ENCODE measurements at places on chromosomes 1 and 21. TPM values are rescaled to one million over a fixed set of nuclear protein-coding genes. Genes with fewer than 3 reads are reported as not detected.

DNA sequence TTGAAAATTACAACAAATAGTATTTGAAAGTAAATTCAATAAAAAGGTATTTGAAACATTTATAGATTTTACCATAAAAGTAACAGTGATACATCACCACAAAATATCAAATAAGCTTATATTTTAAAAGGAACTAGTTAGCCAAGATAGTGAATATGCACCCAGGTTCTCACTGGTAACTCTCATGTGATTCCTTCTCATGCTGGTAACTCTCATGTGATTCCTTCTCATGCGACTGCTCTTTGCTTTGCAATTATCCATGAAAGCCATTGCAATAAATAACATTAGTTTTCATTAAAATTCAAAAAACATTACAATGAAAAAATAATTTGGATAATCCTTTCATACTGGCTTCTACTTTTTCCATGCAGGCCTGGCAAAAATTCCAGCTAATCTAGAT, 75.4 kb downstream of the AHCTF1 start:
- no peak overlapping the region for H3K27ac ChIP-seq
- no peaks in the 10 kb centered on the region for H3K27me3 ChIP-seq
- peaks cover 52% of the 10 kb centered on the region for H3K36me3 ChIP-seq
- no peak for DNase-seq
- no peak overlapping the region for H3K4me3 ChIP-seq

DNA sequence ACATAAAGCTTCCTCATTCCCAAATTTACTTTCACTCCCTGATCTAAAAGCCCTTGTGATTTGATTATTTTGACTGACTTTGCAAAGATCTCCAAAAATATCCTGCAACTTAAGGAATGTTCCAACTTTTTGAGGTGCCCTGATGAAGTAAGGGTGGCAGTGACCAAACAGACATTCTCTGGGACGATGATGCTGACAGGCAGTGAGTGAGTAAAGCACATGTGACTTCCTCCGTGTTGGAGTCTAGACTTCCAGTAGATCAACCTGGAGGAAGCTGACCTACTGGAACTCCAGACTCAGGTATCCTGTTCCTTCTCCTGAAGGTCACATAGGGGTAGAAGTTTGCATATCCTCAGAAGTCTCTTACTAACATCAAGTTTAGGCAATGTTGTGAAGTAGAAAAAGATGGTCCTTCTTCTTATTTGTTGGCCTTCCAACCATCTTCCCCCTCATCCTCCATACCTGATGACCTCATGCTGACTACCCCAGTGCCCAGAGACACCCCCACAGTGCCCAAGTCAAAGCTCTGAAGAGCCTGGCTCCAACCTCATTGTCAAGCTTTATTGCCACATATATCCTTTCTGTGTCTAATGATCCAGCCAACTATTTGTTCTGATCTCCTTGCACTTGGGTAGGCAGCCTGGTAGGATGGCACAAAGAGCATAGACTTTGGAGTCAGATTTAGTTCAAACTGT, 16.0 kb downstream of the TNFSF4 start:
- H3K4me3 ChIP-seq: no peak overlapping the region
- peaks cover 8% of the 10 kb centered on the region for H3K4me1 ChIP-seq
- DNase-seq: no peak
- no peaks in the 10 kb centered on the region for H3K27me3 ChIP-seq

DNA sequence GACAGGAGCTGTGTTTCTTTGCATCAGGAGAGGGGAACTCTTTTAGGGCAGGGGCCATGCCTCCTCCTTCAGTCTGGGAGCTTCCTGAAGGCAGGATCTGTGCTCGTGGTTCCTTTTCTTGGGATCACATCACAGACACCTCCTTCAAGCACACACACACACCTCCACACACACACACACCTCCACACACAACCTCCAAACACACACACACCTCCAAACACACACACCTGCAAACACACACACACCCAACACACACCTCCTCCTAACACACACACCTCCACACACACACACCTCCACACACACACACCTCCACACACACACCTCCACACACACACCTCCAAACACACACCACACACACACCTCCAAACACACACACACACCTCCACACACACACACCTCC, 10.5 kb downstream of the LGR6 start:
- H3K27ac ChIP-seq: no peak overlapping the region
- no peaks in the 10 kb centered on the region for H3K36me3 ChIP-seq
- no peak for DNase-seq
- H3K27me3 ChIP-seq: no peaks in the 10 kb centered on the region

GRCh38 chr1:155899683-155900082, 11.5 kb downstream of the RIT1 start:
- no peaks in the 10 kb centered on the region for H3K27me3 ChIP-seq
- H3K36me3 ChIP-seq: peaks cover 38% of the 10 kb centered on the region
- no peak for DNase-seq
- no peak overlapping the region for H3K4me3 ChIP-seq

DNA sequence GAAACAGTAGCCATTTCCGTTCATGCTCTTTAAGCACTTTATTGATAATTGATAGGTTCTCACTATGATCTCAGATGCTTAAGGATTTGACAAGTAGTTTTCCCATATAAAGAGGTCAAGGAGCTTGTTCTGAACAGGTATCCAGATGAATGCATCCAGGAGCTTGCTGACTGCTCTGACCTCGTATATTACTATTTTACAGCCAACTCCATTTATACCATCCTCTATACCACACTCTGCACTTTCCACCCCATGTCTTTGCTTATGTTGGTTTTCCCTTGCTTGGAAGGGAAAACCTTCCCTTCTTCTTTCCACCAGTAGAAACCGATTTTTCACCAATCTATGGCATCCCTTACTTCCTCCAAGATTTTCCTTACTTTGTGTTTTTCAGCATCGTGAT, 107.2 kb downstream of the LHX9 start:
- no peaks in the 10 kb centered on the region for H3K36me3 ChIP-seq
- H3K4me3 ChIP-seq: no peak overlapping the region
- no peak overlapping the region for H3K27ac ChIP-seq
- H3K4me1 ChIP-seq: no peaks in the 10 kb centered on the region

DNA sequence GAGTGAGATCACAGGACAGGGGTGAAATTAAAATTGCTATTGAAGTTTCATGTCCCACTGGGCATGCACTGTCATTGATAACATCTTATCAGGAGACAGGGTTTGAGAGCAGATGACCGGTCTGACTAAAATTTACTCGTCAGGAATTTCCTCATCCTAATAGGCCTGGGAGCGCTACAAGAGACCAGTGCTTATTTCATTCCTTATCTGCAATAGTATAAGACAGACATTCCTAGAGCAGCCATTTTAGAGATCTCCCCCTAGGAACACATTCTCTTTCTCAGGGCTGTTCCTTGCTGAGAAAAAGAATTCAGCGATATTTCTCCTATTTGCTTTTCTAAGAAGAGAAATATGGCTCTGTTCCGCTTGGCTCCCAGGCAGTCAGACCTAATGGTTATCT, 181.4 kb upstream of the ETV3 start:
- no peak overlapping the region for H3K27ac ChIP-seq
- no peak for DNase-seq
- H3K4me1 ChIP-seq: no peaks in the 10 kb centered on the region
- H3K36me3 ChIP-seq: peaks cover 1% of the 10 kb centered on the region
- no peak overlapping the region for H3K4me3 ChIP-seq

GRCh38 chr1:231684356-231685244, 58.0 kb downstream of the DISC1 start:
- H3K36me3 ChIP-seq: peaks cover 15% of the 10 kb centered on the region
- no peaks in the 10 kb centered on the region for H3K27me3 ChIP-seq
- no peak overlapping the region for H3K4me3 ChIP-seq
- peaks cover 1% of the 10 kb centered on the region for H3K4me1 ChIP-seq
- DNase-seq: no peak

DNA sequence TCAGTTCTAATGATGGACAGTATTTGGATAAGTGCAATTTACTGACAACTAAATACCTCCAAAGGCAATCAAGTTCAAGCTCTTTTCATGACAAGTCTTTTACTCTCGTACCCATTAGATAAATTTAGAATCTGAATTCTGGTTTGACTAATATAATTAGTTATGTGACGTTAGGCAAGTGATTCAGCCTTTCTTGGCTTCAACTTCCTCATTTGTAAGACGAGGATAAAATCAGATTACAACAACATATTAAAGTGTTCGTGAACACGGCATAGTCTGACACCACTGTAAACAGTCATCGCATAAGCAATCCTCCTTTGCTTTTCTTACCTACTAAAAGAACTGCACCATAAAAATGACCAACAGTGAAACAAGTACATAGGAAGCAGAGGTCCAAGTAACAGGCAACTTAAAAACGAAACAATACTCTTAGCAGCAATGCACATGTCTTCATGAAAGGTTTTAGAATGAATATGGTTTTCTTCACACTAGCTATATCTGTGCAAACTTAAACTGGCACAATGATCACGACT, 25.7 kb downstream of the COA6 start:
- H3K4me1 ChIP-seq: peaks cover 53% of the 10 kb centered on the region

GRCh38 chr1:56973923-56974742, 8.3 kb upstream of the C8B start:
- no peak overlapping the region for H3K4me3 ChIP-seq
- H3K27ac ChIP-seq: no peak overlapping the region
- H3K4me1 ChIP-seq: no peaks in the 10 kb centered on the region
- peaks cover 3% of the 10 kb centered on the region for H3K27me3 ChIP-seq
- DNase-seq: no peak

GRCh38 chr1:94438692-94439276, 20.6 kb downstream of the ABCD3 start:
- no peaks in the 10 kb centered on the region for H3K27me3 ChIP-seq
- peaks cover 7% of the 10 kb centered on the region for H3K4me1 ChIP-seq
- DNase-seq: no peak

DNA sequence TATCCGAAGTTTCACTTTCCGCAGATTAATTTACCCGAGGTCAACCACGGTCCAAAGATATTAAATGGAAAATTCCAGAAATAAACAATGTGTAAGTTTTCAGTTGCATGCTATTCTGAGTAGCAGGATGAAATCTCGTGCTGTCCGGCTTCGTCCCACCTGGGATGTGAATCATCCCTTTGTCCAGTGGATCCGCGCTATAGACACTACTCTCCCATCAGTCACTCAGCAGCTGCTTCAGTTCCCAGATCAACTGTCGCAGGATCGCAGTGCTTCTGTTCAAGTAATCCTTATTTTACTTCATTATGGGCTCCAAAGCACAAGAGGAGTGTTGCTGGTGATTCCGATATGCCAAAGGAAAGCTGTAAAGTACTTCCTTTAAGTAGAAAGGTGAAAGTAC, 8.3 kb upstream of the LRP8 start:
- H3K4me3 ChIP-seq: no peak overlapping the region
- peaks cover 19% of the 10 kb centered on the region for H3K4me1 ChIP-seq
- H3K27ac ChIP-seq: no peak overlapping the region
- no peak for DNase-seq

DNA sequence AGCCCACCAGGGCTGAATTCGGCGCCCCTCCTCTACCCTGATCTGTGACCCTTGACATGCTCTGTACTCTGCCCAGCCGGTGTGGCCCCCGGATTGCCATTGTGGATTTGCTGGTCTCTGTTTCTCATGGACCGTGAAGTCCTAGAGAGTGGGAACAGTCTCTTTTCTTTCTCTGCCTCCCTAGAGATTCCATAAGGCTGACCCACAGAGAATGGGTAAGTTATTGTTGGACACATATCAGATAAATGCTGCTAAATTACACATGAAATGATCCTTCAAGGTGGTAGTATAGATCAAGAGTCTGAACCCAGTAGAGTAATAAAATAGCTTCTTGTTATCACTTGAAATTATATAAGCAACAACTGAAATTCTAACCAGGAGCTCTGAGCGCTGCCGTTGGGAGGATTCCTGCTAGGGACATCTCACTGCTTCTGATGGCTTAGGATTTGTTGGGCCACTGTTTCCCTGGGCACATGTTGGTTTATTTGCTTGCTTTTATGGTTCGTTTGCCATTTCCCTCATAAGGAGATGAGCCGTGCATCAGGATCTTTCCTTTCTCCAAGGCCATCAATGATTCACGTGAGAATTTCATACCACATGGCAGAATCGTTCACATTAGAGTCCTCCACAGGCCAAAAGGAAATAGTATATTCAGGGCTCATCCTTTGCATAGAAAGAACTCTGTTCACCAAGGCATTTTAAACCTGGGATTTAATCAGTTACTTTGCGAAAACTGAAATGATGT, 111.9 kb downstream of the ZBTB18 start:
- no peaks in the 10 kb centered on the region for H3K4me1 ChIP-seq
- no peak for DNase-seq
- H3K4me3 ChIP-seq: no peak overlapping the region
- no peaks in the 10 kb centered on the region for H3K36me3 ChIP-seq

DNA sequence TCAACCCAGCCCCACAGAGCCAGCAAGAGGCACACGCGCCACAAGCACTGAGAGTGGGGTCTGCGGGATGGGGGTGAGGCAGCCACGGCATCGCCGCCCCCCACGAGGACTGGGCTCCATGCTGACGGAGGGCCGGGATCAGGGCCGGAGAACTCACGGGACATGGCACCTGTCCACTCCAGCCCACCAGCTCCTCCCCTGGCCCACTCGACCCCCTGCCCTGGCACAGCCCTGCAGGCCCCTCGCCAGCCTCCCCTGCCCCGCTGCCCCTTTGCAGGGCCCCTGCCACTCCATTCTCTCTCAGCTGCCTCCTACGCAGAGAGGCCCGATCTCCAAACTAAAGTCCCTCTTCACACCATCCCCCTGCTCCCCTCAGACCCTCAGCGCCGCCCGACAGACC, 134.0 kb downstream of the NPHP4 start:
- H3K27me3 ChIP-seq: no peaks in the 10 kb centered on the region
- DNase-seq: no peak
- no peak overlapping the region for H3K27ac ChIP-seq
- no peak overlapping the region for H3K4me3 ChIP-seq
- H3K36me3 ChIP-seq: no peaks in the 10 kb centered on the region
- no peaks in the 10 kb centered on the region for H3K4me1 ChIP-seq

DNA sequence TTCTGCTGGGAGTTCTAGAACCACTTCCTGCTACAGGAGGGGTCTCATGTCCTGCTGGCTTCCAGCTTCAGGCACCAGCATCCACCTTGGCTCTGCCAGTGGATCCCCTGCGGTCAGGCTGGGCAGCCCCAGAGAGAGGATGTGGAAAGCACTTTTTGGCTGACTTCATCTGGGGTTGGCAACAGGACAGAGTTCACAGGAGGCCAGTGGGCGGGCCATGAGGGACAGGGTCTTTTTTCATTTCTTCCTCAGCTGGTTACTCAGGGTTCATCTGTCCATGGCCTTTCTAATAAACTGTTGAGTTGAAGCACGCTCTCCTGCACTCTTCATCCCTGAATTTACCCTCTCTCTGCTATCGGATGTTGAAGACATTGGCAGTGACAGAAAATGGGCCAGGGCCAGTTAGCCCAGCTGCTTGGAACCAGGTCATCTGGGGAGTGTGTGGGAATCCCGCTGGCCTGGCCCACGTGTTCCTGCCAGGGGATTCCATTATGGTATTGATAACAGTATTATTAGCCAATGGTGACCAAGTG, 45.2 kb downstream of the RPS6KA1 start:
- no peak for DNase-seq
- H3K36me3 ChIP-seq: peaks cover 30% of the 10 kb centered on the region
- peaks cover 42% of the 10 kb centered on the region for H3K4me1 ChIP-seq
- no peak overlapping the region for H3K4me3 ChIP-seq

RASSF5 gene
- 203 TPM for total RNA-seq

AMY1A gene
- total RNA-seq: not detected
